Activated CD4-positive, alpha-beta memory T cell treated with anti-CD3 and anti-CD28 coated beads, Interleukin-2, amount 10 ng/mL, durations not matched to agents 7 days and 5 days (primary cell): ENCODE measurements at places on chromosomes 6 and 20. TPM values are rescaled to one million over a fixed set of nuclear protein-coding genes. Genes with fewer than 3 reads are reported as not detected.

Gene BAG2
- 5.8 TPM for total RNA-seq

Gene SIRPB2
- not detected for total RNA-seq

Gene LAMP5
- not detected for total RNA-seq

Gene ZFP64
- 10.7 TPM for total RNA-seq

- no peaks in the 10 kb centered on the region for H3K27me3 ChIP-seq
- DNase-seq = no peak
These were observed 392.8 kb downstream of the ADGRB3 start for GRCh38 chr6:69027861-69028260.

- DNase-seq = no peak
- peaks cover 53% of the 10 kb centered on the region for H3K36me3 ChIP-seq
- no peak overlapping the region for H3K27ac ChIP-seq
These were observed 69.9 kb upstream of the SYNJ2 start for GRCh38 chr6:157911786-157912185.

GRCh38 chr6:30656513-30656912, 9.6 kb downstream of the C6orf136 start:
- no peak overlapping the region for H3K4me3 ChIP-seq
- H3K27me3 ChIP-seq = no peaks in the 10 kb centered on the region
- no peak overlapping the region for H3K27ac ChIP-seq
- DNase-seq = no peak
- no peaks in the 10 kb centered on the region for H3K4me1 ChIP-seq

DNA sequence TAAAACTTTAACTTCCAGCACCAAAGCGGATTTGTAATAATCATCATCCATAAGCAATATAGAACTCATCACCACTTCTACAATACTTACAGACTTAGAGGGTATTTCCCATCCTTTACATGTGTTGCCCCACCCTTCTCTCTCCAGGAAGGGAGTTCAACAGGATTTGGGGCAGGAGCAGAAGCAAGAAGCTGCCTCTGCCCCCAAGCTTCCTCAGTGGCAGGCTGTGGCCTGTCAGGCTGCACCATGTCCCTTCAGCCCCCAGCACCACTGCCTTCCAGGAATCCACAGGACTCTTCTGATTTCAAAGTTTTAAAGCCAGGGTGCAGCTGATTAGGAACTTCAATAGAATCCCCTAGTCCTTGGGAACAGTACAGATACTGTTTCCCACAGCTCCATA, 36.7 kb upstream of the MCM9 start:
- DNase-seq = no peak
- no peaks in the 10 kb centered on the region for H3K4me1 ChIP-seq
- H3K4me3 ChIP-seq = no peak overlapping the region
- no peak overlapping the region for H3K27ac ChIP-seq
- no peaks in the 10 kb centered on the region for H3K36me3 ChIP-seq

DNA sequence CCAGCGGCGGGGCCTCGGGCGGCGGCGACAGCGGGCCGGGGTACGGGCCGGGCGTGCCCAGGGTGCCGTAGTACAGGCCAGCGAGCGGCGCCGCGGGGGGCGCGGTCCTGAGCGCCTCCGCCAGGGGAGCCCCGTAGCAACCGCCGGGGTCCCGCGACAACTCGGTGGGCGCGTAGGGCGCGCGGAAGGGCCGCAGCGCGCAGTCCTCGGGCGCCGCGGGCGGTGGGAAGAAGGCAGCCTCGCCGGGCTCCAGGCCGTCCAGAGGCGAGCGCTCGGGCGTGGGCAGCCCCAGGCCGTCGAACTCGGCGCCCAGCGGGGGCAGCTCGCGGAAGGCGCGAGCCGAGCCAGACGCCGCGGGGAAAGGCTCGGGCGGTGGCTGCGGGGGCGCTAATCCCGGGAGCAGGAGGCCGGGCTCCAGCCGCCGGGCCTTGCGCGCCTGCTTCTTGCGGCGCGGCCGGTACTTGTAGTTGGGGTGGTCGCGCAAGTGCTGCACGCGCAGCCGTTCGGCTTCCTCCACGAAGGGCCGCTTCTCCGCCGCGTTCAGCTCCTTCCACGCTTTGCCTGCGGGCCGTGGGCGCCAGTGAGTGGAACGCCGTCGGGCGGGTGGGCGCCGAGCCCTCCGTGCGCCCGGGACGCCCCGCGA, 916 bp downstream of the SOX18 start:
- H3K27me3 ChIP-seq = peaks cover 58% of the 10 kb centered on the region
- peaks cover 14% of the 10 kb centered on the region for H3K4me1 ChIP-seq
- no peak overlapping the region for H3K4me3 ChIP-seq
- no peak overlapping the region for H3K27ac ChIP-seq
- no peaks in the 10 kb centered on the region for H3K36me3 ChIP-seq

GRCh38 chr20:22449188-22449973, 135.0 kb downstream of the FOXA2 start:
- H3K27ac ChIP-seq = no peak overlapping the region
- H3K27me3 ChIP-seq = no peaks in the 10 kb centered on the region
- H3K36me3 ChIP-seq = no peaks in the 10 kb centered on the region
- no peak for DNase-seq
- H3K4me3 ChIP-seq = no peak overlapping the region

DNA sequence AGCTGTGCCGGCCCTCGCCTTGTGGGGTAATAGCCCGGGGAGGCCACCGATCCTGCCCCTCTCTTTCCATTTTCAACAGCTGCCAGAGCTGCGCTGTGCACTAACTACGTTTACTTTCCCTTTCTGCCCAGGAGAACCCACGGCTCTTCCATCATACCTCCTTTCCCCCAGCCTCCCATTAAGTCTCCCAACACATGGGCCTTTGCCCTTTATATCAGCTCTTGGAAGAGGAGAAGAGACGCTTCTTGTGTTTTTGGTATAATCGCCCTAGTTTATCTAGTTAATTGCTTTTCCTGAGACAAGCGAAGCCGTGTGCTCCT, 637 bp downstream of the UBR2 start:
- no peaks in the 10 kb centered on the region for H3K27me3 ChIP-seq
- no peak for DNase-seq
- peaks cover 38% of the 10 kb centered on the region for H3K4me1 ChIP-seq
- H3K36me3 ChIP-seq = peaks cover 23% of the 10 kb centered on the region
- peak overlapping the region; percentile 83 for H3K27ac ChIP-seq

DNA sequence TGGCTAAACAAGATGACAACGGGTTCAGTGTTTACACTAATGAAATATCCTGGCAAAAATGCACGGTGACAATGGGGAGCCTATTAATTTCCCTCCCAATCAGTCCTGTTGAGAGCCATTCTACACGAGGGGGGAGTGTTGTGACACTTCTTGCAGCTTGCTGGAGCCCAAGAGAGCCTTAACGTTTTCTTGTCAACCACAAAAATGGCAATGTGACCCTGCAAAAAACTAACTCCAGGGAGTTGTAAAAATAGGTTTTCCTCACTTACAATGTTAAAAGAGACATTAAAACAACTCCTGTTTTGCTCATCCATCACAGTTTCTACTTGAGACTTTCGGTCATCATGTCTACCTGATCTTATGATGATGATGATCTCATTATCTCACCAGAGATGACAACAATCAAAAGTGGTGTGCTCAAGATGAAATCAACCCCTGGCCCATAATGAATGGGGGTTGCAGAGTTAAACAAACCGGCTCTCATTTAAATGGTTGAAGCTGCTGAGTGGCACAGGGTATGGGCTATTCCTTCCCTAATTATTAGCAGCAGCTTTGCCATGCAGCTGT, 57.9 kb downstream of the GJA10 start:
- peak overlapping the region; percentile 74 for H3K27ac ChIP-seq
- peaks cover 64% of the 10 kb centered on the region for H3K4me1 ChIP-seq
- H3K4me3 ChIP-seq = peak overlapping the region; percentile 46
- DNase-seq = peak; percentile 33
- peaks cover 38% of the 10 kb centered on the region for H3K36me3 ChIP-seq

DNA sequence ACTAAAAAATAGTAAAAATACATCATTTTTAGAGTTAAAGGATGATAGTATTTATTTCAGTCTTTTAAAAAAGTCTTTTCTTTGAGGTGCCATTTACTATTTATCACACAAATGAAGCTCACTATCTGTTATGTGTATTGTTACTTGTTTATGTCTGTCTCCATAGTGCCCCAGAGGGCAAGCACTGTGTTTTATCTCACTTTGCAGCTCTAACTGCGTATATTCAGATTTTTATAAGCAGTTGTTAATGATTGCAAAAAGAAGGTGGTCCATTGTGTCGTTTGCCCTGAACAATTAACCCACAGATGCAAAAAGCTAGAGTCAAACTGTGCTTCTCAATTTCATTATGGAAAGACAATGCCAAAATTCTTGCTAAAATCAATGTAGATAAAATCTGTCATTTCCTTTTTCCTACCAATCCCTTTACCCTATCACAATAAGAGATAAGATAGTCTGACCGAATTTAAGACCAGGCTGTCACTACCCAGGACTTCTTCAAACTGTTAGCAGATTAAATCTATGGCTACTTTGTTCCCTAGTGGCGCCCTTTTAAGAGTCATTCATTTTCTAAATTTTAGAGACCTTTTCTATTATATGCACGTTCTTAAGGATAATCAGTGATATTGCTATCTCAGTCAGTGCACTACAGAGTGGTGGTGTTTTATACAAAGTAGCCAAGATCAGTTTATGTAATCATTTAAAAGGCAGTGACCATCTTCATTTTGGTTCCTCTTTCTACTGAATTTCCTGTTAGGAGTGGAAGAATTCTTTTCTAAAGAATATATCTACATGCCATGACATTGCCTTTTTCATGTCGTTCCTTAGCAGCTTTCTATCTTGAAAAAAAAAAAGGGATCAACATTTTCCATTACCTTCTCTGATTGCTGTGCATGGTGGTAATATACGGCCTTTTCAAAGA, 133.1 kb upstream of the PRDM1 start:
- peaks cover 2% of the 10 kb centered on the region for H3K36me3 ChIP-seq
- H3K4me1 ChIP-seq = peaks cover 3% of the 10 kb centered on the region
- DNase-seq = no peak
- H3K4me3 ChIP-seq = no peak overlapping the region
- peaks cover 4% of the 10 kb centered on the region for H3K27me3 ChIP-seq
